Stimulated activated CD4-positive, alpha-beta T cell treated with anti-CD3 and anti-CD28 coated beads, Interleukin-12 subunit alpha, Interleukin-12 subunit beta, amount 100 ng/mL, for 48 hours (primary cell): ENCODE measurements at places on chromosomes 13 and 19.

DNA sequence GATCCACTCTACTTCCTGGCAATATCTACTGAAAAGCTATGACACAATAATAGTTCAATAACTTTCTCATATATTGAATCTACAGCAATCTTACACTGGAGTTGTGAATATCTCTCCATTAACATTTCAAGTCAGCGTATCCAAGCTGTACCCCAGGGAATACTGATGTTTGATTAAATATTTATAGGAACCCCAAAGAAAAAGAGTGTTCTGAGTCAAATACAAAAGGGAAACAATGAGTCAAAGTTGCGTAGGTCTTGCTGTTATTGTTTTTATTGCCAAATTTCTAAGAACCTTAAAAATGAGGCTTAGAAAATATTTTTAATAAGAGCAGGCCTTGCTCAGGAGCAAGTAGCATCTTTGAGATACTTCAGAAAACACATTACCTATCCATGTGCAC, 415.5 kb downstream of the FGF14 start:
- no peak for DNase-seq

- DNase-seq, result no peak
These were observed 7.6 kb downstream of the NUCB1 start for GRCh38 chr19:48907671-48908070.

- DNase-seq, result no peak
These were observed 32.6 kb downstream of the PDE4A start for GRCh38 chr19:10452726-10453618.

DNA sequence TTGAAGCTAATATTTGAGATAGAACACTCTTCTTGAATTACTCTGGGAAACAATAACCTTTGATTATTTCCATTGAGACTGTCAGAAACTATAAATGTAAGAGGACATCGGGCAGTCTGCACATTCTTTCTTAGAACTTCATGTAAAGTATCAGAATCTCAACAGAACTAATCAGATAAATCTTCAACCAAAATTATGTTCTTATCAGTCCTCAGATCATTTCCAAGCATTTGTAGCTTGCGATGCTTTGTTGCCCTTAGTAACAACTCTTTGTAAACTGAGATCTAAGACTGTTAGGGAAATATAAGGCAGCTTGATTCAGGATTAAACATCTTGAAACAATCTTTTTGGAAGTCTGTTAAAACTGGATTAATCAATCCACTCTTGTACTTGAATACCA, 70.3 kb downstream of the FNDC3A start:
- DNase-seq, result no peak
